ENCODE measurements at places on chromosomes 7 and 10.
A peak's percentile ranks its signal among the peaks of the same experiment; 100 is the strongest.

- DNase-seq, result no peak
Observed at GRCh38 chr10:113720386-113720785, 31.1 kb upstream of the PLEKHS1 start.

- no peak for DNase-seq
Observed at GRCh38 chr10:79221110-79222051, 125.9 kb upstream of the PPIF start.

GRCh38 chr10:70478191-70479164, at the start of gene PALD1:
Gene PALD1 (plus strand): TSS chr10:70478767. CDS start chr10:70525952, 47,185 bp downstream.
- DNase-seq, result no peak

DNA sequence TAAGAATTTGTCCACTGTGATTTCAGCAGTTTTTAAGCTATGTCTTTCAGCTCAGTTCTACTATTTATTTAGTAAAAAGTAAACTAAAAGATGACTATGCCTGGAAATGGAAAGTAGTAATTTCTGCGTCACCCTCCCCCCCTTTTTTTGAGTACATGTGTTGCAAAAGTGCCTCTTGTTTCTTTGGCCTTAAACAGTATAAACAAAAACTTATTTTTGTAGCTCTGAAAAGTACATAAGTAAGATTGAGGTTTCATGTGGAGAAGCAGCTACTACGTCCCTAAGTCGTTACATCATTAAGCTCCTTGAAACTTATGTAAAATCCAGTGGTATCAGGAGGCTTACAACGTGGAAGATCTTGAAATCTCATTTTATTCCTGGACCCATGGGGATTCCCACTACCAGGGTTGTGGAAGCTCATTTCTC, 46.3 kb upstream of the HBP1 start:
- no peak for DNase-seq

GRCh38 chr7:48011323-48011722, 17.6 kb downstream of the SUN3 start:
- no peak for DNase-seq

DNA sequence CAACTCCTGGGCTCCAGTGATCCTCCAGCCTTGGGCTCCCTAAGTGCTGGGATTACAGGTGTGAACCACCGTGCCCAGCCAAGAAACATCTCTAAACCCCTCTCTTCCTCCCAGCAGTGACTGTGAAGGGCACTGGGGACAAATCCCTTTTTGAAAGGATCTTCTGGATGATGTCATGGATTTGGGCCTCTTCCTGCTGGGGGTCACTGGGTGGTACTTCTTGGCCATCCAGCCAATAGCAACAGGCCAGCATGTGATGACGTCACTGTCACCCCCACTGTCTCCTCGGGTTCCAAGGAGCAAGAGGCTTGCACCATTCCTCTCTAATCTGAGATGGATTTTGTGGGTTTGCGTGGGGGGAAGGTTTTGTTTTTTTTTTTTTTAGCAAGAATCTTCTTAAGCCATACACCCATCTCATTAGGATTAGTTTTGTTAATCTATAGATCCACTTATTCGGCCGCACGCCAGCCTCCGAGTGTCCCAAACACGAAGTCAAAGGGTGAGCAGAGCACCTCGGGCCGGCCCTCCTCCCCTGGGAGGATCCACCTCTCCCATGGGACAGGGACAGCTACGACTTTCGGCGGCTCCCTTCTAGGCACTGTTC, 29.4 kb upstream of the TNRC18 start:
- no peak for DNase-seq

DNA sequence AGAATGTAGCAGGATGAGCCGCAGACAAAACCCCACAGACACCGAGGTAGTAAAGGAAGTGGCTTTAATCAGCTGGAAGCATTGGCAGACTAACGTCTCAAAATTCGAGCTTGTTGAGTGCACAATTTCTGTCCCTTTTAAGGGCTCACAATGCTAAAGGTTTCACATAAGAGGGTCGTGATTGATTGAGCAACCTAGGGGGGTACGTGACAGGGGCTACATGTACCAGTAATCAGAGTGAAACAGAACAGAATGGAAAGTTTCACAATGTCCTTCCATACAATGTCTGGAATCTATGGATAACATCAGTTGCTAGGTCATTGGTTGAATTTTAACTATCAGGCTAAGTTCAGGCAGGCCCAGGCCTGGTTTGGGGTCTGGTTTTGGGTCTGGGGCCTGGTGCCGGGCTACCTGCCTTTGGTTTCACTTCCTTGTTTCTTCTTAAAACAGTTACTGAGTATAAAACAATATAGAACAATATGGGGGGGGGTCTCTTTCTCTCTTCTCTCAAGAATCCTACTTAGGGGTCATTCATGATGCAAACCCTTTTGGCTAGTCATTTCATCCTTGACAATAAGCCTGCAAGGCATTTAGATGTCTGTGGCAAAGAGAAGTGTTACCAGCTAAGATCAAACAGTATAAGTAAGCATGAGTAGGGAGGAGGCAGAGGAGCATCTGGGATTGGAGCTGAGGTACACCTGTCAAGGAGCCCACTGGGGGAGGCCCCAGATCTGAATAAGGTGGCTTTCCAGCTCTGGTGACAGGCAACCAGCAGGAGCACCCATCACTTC, 364.1 kb downstream of the TNS3 start:
- no peak for DNase-seq

DNA sequence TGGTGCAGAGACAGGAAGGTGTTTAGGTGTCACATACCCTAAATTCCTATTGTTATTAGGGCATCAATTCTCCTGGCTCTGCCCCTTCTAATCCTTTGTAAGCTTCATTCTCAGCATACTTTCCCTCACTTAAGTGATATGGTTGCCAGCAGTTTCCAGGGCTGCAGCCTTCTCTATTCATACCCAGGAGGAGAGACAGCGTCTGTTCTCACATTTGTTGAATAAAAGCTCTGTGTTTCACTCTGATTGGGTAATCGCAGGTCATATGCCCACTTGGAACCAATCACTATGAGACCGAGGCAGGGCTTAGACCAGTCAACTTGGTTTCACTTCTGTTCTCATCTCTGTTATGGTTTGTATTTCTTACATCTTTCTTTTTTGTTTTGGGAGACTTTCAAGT, 109.6 kb upstream of the MTPN start:
- DNase-seq, result no peak

GRCh38 chr10:30534465-30535144, 94.9 kb downstream of the LYZL2 start:
- peak; percentile 27 for DNase-seq

DNA sequence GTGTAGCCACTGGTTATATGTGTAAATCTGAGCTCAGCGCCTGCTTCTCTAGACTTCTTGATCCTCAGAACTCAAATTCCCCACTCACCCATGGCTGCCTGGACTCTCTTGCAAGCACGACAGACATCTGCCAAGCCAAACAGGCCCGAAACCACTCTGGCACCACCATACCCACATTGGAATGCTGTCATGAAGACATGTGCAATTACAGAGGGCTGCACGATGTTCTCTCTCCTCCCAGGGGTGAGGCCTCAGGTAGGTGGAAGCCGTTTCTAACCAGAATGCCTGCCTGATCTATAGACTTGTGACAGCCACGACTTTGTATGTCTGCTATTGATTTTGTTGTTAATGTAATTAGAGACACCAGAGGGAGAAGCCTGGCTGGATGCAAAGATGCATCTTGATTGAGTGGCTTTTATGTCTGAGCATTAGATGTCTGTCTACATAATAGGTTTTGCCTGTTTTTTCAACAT, 4.0 kb downstream of the BAMBI start:
- DNase-seq, result no peak

- DNase-seq, result no peak
Observed at GRCh38 chr7:21059069-21059468, 272.4 kb upstream of the SP8 start.

DNA sequence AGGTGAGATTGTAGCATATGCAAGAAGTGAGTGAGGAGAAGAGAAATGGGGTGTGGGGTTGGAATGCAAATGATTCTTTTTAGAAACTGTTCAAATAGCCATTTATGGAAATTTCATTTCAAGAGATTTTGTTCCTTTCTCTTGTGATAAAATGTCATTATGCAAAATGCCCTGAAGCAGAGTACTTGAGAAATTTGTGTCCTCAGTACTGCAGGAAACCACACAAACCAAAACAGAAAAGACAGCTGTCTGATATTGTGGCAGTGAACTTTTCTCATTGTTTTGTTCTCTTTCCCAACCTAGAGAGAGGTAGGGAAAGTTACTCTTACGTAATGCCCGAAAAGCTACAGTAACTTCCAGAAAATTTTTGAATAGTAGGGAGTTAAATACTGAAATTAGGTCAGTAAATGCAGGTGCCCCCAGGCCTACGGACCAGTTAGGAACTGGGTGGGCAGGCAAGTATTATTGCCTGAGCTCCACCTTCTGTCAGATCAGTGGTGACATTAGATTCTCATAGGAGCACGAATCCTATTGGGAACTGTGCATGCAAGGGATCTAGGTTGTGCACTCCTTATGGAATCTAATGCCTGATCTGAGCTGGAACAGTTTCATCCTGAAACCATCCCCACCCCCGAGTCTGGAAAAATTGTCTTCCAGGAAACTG, 34.0 kb downstream of the DLD start:
- no peak for DNase-seq

- no peak for DNase-seq
Observed at GRCh38 chr7:37601321-37601720, 82.2 kb upstream of the GPR141 start.

- no peak for DNase-seq
Observed at GRCh38 chr10:33884604-33885003, 550.1 kb upstream of the NRP1 start.

GRCh38 chr10:100693821-100694220, 51.6 kb upstream of the PAX2 start:
- DNase-seq, result no peak

Data from activated CD8-positive, alpha-beta memory T cell treated with anti-CD3 and anti-CD28 coated beads for 48 hours (primary cell).